ENCODE measurements at places on chromosomes 12 and 14. TPM values are rescaled to one million over a fixed set of nuclear protein-coding genes. Genes with fewer than 3 reads are reported as not detected.

DNA sequence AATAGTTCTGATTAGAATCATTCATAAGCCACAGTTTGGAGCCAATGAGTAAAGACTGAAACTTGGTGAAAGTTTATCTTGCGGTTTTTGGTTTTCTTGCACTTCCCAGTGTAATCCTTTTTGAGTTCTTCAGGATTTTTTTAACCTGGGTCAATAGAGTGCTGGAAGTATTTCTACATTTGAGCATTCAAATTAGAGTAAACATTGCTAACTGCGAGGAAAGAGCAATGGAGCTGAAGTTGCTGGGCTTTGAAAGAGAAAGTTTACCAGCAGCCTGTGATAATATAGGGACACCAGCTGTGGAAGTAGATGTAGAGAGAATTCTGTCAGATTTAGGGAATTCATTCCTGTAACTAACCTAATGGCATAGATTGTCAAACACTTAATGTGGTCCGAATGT, 30.3 kb downstream of the ANO6 start:
- H3K36me3 ChIP-seq = no peaks in the 10 kb centered on the region
- H3K27me3 ChIP-seq = no peaks in the 10 kb centered on the region
- no peak for DNase-seq
- no peak overlapping the region for H3K27ac ChIP-seq
- no peak overlapping the region for H3K4me3 ChIP-seq

The TEX52 gene
- not detected for polyA plus RNA-seq

The CARMIL3 gene
- polyA plus RNA-seq = 0.76 TPM

The KSR2 gene
- polyA plus RNA-seq = 0.01 TPM
